ENCODE measurements at places on chromosomes 11 and 22.

DNA sequence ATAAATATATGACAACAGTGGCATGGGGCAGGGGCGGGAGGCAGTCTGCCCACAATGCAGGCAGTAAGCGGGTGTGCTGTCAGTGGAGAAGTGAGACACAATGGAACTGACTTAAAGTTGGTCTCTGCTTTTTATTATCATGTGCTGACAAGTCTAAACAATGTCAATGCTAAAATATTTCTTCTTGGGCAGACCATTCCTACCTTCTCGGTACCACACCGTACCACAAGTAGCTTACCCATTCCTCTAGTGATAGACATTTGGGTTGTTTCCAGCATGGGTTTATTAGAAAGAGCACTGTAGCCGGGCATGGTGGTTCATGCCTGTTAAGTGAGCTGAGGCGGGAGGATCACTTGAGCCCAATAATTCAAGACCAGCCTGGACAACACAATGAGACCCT is 2.6 kb upstream of the CHADL start:
- no peak for DNase-seq

DNA sequence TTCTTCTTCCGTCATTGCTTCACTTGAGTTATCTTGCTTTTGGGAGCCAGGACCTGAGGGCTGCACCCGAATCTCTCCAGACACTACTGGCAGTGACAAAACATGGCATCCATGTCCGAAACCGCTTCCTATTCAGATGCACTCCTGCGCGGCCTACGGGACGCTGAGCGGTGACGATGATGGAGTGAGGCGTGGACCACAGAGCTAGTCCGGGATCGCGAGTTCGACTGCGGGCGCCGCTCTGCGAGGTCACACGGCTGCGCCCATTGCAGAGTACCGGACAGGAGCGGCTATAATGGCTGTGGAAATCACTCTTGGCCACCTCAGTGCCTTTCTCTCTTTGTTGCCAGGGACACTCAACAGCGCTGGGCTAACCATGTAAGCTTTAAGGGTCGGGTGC is 453.8 kb upstream of the CNTN5 start:
- DNase-seq: no peak

- DNase-seq: no peak
These were observed 42.1 kb downstream of the DCDC1 start for GRCh38 chr11:31327417-31327816.

GRCh38 chr22:36017651-36018091 is 11.0 kb downstream of the RBFOX2 start:
- no peak for DNase-seq

All from activated CD8-positive, alpha-beta memory T cell treated with anti-CD3 and anti-CD28 coated beads for 4 hours (primary cell).